ENCODE measurements at places on chromosomes 13 and 19.

DNA sequence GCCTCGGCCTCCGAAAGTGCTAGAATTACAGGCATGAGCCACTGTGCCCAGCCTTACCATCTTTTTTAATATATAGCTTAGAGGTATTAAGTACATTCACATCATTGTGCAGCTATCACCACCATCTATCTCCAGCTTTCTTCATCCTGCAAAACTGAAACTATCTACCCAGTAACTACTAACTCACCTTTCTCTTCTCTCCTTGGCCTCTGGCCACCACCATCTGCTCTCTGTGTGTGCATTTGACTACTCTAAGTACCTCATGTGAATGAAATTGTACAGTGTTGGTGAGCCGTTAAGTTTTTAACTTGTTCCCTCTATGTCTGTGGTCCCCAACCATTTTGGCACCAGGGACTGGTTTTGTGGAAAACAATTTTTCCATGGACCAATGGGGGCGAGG, 56.1 kb downstream of the CDK8 start:
- DNase-seq = no peak

DNA sequence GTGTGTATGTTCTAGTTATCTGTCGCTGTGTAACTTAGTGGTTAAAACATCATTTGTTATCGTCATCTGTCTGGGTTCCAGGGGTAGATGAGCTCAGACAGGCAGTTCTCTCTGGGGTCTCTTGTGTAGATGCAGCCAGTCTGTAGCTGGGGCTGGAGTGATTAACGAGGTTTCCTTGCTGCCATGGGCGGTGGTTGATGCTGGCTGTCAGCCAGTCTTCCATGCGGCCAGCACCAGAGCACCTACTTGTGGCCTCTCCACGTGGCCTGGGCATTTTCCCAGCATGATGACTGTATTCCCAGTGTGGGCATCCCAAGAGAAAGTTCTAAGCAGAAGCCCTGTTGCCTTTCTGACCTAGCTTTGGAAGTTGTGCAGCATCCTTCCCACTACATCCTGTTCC, 10.7 kb downstream of the ERCC5 start:
- no peak for DNase-seq

DNA sequence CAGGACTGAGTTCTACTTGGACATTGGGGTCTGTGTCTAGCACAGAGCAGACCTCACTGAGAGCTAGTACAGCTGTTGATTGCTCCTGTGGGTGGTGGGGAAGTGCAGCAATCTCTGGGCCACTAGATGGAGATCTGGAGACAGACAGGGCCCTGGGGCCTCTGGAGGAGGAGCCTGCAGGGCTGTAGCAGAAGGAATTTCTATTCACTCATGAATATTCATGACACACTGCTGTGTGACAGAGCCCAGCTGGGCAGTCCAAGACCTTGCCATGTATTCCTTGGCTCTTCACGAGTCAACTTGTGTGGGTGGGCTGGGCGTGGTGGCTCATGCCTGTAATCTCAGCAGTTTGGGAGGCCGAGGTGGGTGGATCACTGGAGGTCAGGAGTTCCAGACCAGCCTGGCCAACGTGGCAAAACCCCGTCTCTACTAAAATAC, 37.5 kb downstream of the SUGP2 start:
- DNase-seq = no peak

DNA sequence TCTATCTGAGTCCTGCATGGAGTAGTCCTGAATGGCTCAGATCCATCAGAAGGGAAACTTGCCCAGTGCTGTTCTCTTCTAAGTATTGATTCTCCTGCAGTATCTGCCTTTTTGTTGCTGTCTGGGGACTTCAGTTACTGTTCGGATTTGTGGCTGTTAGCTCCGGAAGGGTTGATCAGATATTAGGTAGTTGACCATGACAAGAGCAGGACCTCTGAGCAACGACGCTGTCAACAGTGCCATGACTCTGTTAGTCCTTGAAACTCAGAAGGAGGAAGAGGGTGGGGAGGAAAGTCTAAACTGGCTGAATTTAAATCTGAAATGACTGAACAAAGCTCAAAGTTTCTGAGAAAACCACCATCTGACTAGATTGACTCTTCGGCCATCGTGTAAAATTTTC, 42.2 kb downstream of the CCNE1 start:
- DNase-seq = no peak

GRCh38 chr13:112241288-112241687, 134.9 kb upstream of the SPACA7 start:
- DNase-seq = no peak

- DNase-seq = no peak
Observed at GRCh38 chr19:10211061-10211460, 16.3 kb upstream of the DNMT1 start.

DNA sequence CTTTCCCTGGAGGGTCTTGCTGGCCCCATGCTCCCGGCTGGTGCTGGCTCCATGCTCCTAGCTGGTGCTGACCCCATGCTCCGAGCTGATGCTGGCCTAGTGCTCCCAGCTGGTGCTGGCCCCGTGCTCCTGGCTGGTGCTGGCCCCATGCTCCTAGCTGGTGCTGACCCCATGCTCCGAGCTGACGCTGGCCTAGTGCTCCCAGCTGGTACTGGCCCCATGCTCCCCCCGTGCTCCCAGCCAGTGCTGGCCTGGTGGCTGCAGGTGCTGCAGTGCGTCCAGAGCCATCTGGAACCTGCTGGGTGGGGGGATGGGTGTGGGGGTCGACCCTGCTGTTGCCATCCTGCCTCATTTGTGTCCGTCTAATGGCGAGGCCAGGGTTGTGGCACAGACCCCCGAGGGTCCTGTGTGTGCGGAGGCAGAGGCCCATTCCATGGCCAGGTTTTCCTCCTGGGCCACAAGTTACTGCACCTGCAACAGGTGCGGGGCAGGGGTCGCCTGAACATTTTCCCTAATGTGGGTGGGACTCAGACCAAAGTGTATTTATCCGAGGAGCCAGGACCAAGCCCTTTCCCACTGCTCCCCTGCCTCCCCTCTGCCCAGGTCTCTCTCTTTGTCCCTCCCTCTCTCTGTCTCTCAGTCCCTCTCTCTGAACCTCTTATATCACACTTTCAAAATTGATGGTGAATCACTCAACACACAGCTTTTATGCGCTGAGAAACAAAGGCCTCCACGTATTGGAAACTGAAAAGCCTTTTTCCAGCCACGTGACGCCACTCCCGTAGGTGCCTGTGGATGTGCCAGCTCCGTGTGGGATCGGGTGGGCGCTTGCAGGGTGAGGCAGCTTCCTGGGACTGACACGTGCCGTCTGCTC, 45.1 kb downstream of the MCF2L start:
- no peak for DNase-seq

- DNase-seq = no peak
Observed at GRCh38 chr13:60150538-60150937, 13.2 kb downstream of the DIAPH3 start.

All from activated T-cell treated with anti-CD3 and anti-CD28 coated beads for 1 hour (primary cell).